ENCODE measurements at places on chromosomes 6 and 20.

DNA sequence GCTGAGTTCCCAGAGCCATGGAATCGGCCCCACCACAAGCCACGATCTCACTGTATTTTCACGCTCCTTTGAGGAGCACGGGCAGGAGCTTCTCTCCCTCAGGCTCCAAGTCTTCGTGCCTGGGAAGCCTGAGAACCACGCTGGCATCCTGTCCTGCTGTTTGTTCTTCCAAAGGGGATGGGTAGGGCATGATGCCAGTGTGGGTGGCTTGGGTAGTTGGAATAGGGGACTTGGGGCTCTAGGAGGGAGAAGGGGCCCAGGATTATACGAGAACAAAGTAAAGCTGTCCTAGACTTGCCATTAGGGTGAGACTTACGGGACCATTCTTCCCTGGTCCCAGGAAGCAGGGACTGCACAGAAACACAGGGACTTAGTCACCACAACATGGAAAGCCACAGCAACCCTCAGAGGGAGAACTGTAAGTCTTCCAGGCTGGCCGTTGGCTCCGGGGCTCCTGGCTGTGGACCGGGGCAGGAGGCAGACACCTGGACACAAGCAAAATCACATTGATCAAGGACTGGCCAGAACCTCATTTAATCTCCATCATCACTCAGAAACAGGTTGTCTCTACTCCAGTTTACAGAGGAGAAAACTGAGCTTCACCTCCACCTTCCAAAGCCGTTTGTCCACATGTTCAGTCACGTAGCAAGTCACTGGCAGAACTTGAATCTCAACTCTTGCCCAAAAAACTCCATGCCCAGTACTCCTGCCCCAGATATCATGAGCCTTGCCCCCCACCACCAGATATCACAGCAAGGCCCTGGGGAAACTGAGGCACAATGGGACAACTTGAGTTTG is 1.3 kb downstream of the CCN5 start:
- no peak for DNase-seq

DNA sequence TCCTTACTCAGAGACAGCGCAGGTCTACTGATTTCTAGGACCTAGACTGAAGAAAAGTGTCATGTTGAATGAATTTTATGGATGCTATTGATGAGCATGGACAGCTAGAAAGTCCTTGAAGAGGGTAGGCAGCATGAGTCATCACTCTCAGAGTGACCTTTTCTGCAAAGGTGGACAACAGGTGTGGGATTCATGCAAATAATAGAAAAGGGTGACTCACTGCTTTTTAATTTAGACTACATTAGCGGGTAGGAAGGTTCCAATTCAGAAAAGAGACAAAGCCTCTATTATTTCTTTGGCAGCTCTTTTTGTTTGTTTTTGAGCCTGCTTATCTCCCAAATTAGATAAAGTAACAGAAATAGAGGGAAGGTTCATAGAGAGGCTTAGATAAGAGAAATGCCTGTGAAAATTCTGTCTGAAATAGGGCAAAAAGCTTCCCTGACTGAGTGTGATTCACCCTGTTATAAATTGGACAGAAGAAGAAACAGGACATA is 191.4 kb downstream of the TENT5A start:
- DNase-seq, result no peak

DNA sequence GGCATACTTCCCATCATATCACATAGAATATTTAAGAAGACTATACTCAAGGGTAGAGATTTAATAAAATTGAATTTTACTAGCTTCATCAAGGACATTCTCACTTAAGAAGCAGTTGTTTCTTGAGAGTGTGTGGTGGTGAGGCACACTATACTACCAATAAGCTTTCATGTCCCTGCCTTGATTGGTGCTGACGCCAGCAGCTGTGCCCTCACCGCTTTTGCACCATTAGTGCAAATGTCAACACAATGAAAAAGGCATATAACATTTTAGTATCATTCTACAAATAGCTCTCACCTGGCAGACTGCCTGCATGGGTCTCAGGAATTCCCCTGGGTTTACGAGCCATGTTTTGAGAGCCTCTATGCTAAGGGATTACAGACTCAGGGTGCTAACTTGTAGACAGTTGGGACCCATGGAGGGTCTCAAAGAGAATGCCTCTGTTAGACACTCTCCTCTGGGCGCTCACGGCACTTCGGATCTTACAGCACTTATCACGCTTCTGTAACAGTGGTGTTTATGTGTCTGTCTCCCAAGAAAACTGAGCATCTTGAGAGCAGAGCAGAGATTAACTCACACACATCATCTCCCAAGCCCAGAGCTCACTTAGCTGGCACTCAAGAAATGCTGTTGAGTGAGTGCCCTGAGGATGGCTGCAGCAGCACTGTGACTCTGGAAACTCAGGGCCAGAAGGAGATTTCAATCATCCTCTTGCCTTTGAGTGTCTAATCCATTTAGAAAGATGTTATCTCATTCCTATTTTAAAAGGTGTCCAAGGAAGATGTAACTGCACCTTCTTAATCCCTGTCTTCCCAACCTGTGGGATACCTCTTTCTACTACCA is 143.3 kb upstream of the GPR6 start:
- no peak for DNase-seq

- DNase-seq, result no peak
Observed at GRCh38 chr6:130118236-130118635, 99.9 kb downstream of the L3MBTL3 start.

DNA sequence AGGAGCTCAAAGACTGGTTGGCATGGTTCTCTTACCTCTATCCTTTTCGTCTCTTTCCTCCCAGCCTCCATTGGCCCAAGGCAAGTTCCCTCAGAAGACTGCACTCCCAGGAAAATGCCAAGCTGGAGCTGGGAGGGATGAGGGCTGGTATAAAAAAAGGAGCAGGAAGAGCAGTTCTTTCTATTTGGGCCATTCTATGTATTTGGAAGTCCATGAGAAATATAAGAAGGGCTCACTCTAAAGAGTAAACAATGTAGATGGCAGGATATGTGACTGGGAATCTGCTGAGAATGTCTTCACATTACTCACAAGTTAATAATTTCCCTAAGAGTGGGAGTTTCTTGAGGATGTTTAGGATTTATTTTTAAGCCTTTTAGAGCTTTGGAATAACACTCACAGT is 36.6 kb upstream of the ADTRP start:
- DNase-seq, result no peak

DNA sequence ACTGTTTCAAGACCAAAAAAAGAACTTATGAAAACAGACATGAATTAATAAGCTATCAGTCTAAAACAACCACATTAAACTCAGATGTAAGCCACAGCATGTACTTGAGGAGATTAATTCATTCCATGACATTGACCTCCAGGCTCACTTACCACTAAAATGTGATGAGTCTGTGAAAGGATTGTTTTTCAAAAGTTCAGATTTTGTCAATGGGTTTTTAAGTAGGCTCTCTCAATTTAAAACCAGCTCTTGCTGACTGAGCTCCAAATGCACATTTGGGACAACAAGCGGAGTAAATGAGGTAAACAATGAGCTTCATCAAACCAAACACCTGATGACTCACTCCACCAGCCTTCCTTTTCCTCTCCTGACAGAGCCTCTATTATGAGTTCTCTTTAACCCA is 197.0 kb downstream of the SIM1 start:
- DNase-seq, result no peak

- no peak for DNase-seq
Observed at GRCh38 chr6:19603721-19604120, 233.4 kb upstream of the ID4 start.

DNA sequence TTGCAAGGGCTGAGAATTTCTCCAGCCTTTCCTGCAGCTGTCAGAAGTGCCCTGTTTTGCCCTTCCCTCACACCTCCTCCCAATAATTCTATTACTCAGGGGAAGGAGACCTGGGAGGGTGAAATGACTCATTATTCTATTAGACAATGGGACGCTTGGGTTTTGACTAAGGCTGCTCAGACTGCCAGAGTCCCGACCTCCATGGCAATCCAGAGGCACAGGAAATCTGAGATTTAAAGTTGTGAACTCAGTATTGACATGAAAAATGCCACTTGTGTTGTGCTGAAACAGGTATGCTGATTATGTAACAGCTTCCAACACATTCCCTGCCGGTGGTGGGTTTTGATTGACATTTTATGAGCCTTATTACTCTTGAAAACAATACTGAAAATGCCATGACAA is 625.9 kb upstream of the FLRT3 start:
- DNase-seq, result no peak

GRCh38 chr6:134626086-134626485 is 308.2 kb upstream of the SGK1 start:
- no peak for DNase-seq

DNA sequence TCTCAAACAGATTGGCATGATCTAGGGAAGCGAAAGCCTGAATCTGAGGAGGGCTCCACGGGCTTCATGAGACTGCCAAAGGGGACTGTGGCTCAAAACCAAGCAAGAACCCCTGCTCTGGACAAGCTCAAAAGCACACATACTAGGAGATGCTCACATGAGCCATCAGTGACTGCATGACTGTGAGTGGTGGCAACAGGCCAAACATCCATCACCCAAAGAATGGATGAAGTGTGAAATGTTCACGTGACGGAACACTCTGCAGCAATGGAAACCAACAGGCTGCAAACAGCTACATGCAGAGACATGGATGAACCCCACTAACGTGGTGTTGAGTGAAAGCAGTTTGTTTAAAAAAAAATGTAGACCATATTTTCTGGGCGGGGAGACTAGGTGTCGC is 136.3 kb downstream of the PREX1 start:
- no peak for DNase-seq

DNA sequence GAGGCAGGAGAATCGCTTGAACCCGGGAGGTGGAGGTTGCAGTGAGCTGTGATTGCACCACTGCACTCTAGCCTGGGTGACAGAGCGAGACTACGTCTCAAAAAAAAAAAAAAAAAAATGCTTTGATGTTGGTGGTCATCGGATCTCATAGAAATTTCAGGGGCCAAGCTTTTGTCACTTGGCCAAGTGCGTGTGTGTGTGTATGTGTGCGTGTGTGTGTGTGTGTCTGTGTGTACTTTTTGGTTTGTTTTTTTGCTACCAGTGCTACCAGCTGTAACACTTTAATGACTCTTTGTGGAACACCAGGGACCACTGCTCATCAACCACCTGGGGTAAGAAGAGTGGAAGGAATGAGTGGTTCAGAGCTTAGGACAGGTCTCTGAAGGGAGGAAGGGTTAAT is 49.7 kb downstream of the TRAF3IP2 start:
- DNase-seq, result no peak

- DNase-seq, result no peak
Observed at GRCh38 chr20:34887023-34887422, 10.6 kb downstream of the ACSS2 start.

DNA sequence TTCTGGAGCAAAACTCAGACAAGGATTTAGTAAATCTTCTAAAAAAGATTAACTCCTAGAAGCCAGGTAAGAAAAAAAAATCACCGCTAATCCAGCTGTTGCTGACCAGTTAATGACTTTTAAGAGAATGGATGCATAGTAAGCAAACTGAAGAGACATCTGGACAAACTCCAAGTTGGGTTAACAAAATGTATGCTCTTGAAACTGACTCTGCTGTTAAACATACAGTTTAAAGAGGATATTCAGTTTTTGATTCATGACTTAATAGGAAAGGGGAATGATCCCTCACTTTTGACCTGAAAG is 70.4 kb downstream of the PLAGL1 start:
- no peak for DNase-seq

GRCh38 chr20:46031014-46031569 is 2.1 kb downstream of the SLC12A5 start:
- no peak for DNase-seq

GRCh38 chr20:23167431-23167830 is 81.3 kb upstream of the CD93 start:
- no peak for DNase-seq

DNA sequence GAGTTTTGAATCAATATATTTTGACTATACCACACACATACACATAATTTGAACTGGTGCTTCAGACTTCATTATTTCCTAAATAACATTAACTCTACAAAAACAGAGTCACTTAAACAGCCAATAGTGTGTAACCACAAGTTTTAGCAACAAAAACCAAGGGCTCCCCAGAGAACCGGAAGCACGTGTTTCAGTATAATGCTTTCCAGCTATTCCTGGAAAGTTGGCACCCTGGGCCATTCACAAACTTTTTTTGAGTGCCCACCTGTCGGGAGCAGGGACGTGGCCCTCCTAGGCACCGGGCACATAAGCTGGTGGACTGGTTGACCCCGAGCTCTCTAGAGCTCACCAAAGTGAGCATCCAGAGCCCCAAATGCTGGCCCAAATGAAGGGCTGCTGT is 1.9 kb upstream of the SLC35D3 start:
- DNase-seq, result no peak
